ENCODE measurements at places on chromosomes 11 and 22.

DNA sequence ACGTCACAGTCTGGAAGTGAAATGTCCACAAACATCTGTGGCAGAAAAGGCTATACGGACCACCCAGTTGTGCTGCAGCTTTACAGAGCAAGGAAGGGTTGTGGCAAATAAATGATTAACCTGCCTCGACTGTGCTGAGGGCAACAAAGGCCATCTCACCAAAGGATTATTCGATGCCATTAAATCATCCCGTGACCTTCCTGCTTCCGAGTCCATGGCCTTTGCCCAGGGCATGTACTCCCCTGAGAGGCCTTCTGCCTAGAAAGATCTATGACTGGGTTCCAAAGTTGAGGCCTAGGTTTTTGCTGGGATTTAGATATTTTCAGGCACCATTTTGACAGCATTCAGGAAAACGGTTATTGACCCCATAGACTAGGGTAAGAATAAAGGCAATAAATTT is 9.2 kb downstream of the CDPF1 start:
- no peak for DNase-seq

DNA sequence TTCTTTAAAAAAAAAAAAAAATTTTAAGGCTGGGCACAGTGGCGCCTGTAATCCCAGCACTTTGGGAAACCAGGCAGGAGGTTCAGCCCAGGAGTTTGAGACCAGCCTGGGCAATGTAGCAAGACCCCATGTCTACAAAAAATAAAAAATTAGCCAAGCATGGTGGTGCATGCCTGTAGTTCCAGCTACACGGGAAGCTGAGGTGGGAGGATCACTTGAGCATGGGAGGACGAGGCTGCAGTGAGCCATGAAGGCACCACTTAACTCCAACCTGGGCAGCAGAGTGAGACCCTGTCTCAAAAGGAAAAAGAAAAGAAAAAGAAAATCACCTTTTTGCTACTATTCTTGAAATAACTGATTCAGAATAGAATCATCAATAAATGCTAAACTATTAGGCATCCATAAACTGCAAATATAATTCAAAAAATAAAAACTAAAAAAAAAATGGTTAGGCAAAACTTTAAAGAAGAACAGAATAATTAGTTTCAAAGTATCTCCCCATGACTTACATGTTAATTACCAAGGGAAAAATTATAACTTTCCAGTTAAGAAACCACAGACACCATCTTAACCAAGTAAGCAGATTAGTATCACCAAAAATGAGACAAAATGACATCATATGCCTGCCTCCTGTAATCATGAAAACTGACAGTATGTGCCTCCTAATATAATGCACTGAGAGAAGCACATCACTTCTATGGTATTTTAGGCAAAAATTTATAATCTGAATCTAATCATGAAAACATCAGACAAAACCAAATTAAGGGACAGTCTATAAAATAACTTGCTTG is 63.6 kb downstream of the DENND5A start:
- DNase-seq: no peak

- DNase-seq: no peak
Observed at GRCh38 chr11:44304091-44305025, 5.6 kb downstream of the ALX4 start.

DNA sequence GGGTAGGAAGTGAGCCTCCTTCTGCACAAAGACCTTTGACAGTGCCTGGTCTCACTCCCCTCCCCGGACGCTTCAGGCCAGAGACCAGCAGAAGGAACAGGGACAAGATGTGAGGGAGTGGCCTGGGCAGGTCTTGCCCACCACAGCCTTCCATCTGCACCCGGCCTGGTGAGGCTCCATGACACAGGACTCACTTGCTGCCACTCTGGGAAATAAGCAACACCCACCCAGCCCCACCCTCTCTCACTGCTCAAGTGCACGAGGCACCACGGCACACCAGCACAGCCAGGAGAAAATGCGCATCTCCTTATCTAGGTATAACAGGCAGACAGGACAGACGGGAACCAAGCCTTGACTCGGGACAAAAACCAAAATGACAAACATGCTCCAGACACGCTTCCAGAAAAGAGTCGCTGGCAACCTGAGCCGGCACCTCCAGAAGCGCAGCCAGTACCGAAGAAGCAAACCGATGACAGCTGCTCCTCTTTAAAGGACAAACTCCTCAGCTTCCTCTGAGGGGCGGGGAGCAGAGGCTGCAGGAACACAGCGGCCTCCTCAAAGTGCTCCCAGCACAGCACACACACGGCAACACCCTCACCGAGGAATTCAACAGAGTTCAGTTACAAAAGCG is 41.7 kb downstream of the BRD1 start:
- DNase-seq: no peak

- DNase-seq: no peak
Observed at GRCh38 chr11:123628936-123629683, 25.3 kb downstream of the SCN3B start.

DNA sequence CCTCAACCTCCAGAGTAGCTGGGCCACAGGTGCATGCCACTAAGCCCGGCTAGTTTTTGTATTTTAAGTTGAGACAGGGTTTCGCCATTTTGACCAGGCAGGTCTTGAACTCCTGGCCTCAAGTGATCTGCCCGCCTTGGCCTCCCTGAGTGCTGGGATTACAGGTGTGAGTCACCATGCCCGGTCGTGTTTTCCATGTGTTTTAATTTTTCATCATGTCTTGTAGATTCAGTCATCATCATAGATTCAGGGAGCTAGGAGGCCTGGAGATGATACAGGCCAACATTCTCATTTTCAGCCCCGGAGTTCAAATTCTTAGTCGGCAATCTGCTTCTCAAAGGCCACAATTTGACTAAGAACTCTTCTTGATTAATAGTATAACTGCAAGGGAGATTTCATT is 73.5 kb upstream of the GRAMD1B start:
- DNase-seq: no peak

GRCh38 chr11:92964471-92964870 is 5.0 kb upstream of the MTNR1B start:
- DNase-seq: no peak

DNA sequence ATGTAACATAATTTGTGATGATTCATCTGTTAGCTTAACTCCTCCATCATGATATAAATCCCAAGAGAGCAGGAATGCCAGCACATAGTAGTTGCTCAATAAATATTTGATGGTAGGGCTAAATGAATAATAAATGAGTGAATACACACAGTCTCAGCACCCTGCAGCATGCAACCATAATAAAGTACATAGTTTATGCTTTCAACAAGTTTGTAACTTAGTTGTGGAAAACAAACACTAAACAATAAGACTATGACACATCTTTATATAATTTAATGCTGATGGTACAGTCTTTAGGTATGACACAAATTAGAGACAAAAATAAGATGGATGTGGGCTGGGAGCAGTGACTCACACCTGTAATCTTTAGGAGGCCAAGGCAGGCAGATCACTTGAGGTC is 3.8 kb downstream of the ALKBH8 start:
- no peak for DNase-seq

GRCh38 chr11:44780940-44781631 is 54.3 kb downstream of the TSPAN18 start:
- DNase-seq: no peak

GRCh38 chr11:104624021-104624420 is 274.2 kb downstream of the CASP12 start:
- no peak for DNase-seq

- no peak for DNase-seq
Observed at GRCh38 chr11:119615882-119616196, 113.2 kb downstream of the NECTIN1 start.

Data from effector CD4-positive, alpha-beta T cell (primary cell).